CD4-positive, alpha-beta T cell treated with Interleukin-12 subunit alpha and Interleukin-12 subunit beta, for 1 hour (primary cell): ENCODE measurements at places on chromosomes 7 and 10.

- no peak for DNase-seq
These were observed 9.6 kb upstream of the JAZF1 start for GRCh38 chr7:28190077-28190710.

DNA sequence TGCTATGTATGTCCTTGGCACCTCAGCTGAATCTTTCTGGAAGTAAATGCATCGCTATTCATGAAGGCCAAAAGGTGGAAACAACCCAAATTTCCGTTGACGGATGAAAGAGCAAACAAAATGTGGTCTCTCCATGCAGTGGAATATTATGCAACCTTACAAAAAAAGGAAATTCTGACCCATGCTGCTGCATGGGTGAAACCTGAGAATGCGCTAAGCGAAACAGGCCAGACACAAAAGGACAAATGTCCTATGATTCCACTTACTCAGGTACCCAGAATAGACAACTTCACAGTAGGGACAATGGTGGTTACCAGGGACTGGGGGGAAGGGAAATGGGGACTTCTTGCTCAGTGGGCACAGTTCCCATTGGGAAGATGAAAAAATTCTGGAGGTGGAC lies 158.8 kb downstream of the CAMK1D start:
- no peak for DNase-seq

- DNase-seq = no peak
These were observed 14.8 kb upstream of the ZMIZ2 start for GRCh38 chr7:44733708-44734481.

DNA sequence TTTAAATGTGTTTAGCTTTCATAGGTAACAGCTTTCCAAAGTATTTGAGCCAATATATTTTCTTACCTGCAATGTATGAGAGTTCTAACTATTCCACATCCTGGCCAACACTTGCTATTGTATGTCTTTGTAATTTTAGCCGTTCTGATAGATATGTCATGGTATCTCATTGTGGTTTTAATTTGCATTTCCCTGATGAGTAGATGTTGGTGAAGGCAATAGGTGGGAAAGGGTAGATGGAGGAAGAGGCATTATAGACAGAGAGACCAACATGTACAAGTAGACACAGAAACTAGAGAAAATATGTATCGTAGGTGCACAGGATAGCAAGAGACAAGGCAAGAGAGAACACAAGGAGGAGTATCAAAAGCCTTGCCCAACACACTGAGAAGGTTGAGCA lies 54.8 kb upstream of the CCDC71L start:
- DNase-seq = no peak

DNA sequence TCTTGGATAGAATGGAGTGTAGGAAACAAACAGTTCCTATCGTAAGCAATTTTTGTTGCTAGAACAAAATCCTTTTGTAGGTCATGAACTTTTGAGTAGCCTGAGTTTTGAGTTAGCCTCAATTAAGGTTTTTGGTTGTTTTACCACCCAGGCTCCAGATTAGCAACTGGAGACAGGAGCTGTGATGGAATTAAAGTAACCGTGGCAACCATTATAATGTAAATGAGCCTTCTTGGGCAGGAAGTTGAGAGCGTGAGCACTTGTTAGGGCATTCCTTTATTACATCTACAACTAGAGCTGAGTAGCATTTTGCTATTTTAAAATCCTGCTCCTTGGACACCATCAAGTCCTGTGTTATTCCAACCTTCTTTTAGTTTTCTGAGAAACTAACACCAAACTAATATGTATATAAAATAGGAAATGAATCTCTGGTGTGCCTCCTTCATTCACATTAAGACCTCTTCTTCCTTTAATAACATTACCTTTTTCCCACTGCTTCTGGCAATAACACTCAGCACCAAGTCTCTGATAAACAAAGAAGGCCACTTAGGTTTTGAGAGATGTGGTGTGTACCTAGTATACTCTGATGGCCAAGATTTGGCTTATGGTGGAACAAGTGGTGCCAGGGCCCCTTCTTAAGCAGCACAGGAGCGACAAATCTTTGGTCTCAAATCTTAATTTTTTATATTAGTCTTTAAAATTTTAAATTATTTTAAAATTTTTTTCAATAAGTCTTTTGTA lies 34.0 kb downstream of the AHCYL2 start:
- DNase-seq = peak; percentile 6

GRCh38 chr7:43621729-43622448 lies 39.0 kb downstream of the STK17A start:
- DNase-seq = no peak

DNA sequence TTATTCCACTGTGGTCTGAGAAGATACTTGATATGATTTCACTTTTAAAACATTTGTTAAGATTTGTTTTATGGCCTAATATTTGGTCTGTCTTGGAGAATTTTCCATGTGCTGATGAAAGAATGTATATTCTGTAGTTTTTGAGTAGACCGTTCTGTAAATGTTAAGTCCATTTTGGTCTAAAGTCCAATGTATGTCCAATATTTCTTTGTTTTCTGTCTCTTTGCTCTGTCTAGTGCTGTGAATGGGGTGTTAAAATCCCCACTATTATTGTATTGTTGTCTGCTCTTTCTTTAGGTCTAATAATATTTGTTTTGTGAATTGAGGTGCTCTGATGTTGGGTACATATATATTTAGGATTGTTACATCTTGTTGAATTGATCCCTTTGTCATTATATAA lies 31.3 kb downstream of the DNAJC9 start:
- no peak for DNase-seq
